ENCODE measurements at places on chromosomes 2 and 18. TPM values are rescaled to one million over a fixed set of nuclear protein-coding genes. Genes with fewer than 3 reads are reported as not detected.

DNA sequence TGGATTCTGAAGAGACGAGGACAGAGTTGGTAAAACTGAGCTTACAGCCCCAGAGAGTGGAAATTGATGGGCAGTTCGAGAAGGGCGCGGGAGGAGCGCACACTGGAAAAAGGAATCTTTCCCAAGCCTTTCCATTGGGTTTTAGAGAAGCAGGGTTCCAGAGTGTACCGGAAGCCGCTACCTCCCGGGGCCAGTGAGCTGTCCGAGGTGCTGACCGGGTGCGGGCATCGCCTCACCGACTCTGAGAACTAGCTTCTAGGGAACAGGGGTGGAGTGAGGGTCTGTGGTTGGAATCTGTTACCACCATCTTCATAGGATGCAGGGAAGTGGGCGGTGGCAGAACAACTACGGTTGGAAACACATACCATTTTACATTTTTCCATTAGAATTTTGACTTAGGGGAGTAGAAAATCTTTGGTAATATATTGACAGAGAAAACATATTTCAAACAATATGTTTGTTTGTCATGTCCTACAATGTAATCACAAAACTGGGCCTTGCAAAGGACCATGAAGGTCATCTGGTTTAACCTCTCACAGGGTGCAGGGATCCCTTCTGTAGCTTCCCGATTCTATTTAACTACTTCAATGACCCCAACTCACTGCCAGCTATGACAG is 724 bp downstream of the NMS start:
- no peaks in the 10 kb centered on the region for H3K36me3 ChIP-seq
- DNase-seq, result no peak
- no peak overlapping the region for H3K4me3 ChIP-seq
- H3K27me3 ChIP-seq, result peaks cover 3% of the 10 kb centered on the region
- no peaks in the 10 kb centered on the region for H3K4me1 ChIP-seq
- no peak overlapping the region for H3K27ac ChIP-seq

DNA sequence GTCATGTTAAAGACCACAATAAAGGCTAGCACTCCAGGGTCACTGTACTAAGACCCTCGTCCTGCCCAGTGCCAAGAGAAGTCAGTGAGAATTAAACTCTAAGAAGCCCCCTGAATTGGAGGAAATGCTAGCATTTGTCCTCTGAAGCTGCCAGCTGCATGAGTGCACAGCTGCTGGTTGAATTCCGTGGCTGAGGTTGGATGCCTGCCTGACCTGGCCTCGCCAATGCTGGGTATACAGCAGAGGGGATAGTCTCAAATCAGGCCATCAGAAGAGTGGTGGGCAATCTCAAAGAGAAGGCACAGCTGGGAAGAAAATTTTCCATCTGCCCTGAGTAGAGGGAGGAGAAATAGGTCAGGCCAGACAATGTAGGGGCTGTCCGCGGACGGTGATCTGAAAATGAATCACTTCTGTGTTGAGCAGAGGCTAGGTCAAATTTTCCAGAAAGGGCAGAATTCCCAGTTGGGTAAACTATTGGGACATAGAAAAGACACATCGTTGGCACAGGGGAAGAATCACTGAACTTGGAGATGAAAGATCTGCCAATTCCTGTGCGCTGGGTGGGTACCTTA is 110.5 kb upstream of the AGAP1 start:
- H3K4me1 ChIP-seq, result no peaks in the 10 kb centered on the region
- no peaks in the 10 kb centered on the region for H3K36me3 ChIP-seq
- no peak for DNase-seq
- H3K27me3 ChIP-seq, result peaks cover 3% of the 10 kb centered on the region
- no peak overlapping the region for H3K4me3 ChIP-seq
- H3K27ac ChIP-seq, result no peak overlapping the region

DNA sequence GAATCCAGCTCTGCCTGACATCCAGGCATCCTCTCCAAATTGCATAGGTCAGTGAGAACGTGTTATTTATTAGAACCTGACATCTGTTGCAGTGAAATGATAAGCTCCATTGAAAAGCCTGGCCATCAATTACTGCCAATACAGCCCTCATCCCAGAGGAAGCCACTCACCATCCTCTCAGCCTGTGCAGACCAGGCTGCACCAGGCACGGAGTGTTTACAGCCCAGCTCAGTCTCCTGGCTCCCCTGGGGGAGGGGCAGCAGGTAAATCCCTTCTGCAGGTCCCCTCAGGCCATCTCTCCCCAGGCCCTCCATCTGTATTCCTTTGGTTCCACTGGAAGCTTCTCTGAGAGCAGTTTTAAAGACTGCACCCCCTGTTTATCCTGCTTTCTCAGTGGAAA is 82.6 kb upstream of the FOSL2 start:
- peaks cover 14% of the 10 kb centered on the region for H3K36me3 ChIP-seq
- H3K4me3 ChIP-seq, result no peak overlapping the region
- no peaks in the 10 kb centered on the region for H3K27me3 ChIP-seq

BCL11A gene
- 0.29 TPM for polyA plus RNA-seq

DNA sequence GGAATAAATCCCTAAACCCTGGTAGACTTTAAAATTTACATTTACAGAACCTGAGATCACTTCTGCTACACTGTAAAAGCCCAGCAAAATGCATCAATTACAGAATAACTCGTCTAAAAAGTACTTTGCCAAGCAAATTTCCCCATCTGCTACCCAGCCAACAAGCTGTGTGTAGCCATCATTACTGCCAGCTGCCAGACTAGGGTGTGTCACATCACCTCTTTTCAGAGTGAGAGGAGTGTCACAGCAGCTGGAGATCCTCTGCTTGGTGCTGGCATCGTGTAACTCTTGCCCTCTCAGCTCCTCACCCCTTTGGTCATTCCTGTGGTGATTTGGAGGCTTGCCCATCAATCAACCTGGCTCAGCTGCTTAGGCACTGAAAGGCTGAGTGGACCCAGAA is 340.4 kb upstream of the MMADHC start:
- no peaks in the 10 kb centered on the region for H3K36me3 ChIP-seq
- no peak overlapping the region for H3K4me3 ChIP-seq
- no peak overlapping the region for H3K27ac ChIP-seq
- no peaks in the 10 kb centered on the region for H3K4me1 ChIP-seq

DNA sequence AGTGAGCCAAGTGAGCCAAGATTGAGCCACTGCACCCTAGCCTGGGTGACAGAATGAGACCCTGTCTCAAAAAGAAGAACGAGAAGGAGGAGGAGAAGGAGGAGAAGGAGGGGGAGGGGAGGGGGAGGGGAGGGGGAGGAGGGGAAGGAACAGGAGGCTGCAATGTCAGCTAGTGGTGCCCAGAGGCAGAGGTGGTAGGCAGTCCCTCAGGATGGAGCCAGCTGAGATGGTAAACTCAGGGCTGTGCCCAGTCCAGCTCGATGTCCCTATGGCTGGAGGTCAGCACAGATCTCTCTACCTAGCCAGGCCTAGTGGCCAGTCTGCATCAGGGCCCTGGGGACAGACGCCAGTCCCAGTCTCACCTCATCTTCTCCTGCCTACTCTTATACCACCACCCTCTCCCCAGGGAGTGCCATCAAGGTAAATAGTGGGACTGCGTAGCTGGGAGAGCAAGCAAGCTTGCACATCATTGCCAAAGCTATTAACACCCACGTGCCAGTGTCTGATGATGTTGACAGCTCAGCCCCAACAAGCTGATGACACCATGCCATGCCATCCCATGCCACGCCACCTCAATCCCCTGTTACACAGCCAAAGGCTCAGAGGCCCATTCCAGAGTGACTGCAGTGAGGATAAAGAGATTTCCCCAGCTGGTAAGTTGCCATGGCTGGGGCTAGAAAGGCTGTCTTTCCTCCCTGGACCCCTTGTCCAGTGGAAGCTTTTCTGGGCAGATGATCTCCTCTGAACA is 7.6 kb upstream of the PLB1 start:
- no peaks in the 10 kb centered on the region for H3K36me3 ChIP-seq
- no peaks in the 10 kb centered on the region for H3K27me3 ChIP-seq
- no peaks in the 10 kb centered on the region for H3K4me1 ChIP-seq
- no peak for DNase-seq
- H3K27ac ChIP-seq, result no peak overlapping the region
- no peak overlapping the region for H3K4me3 ChIP-seq

DNA sequence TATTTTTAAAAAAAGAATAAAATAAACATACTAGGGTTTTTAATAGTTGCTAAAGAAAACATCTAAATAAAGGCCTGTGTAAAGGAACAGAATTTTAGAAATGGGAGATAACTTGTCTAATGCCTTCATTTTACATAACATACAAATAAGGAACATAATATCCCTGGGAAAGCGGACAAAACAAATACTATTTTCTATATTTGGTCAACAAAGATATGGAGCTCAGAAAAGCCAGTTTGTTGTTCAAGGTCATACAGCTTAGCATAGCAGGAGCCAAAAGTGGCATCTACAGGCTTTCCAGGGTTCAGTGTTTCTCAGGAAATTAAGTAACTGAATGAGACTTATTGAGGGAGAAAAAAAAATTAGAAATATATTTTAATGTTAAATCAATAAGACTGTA is 73.4 kb upstream of the CD226 start:
- DNase-seq, result no peak
- H3K36me3 ChIP-seq, result peaks cover 57% of the 10 kb centered on the region
- H3K4me1 ChIP-seq, result peaks cover 21% of the 10 kb centered on the region
- H3K27ac ChIP-seq, result no peak overlapping the region
- no peak overlapping the region for H3K4me3 ChIP-seq
- H3K27me3 ChIP-seq, result no peaks in the 10 kb centered on the region

TFPI gene
- 0.59 TPM for polyA plus RNA-seq

GRCh38 chr2:47249157-47249900 is 94.2 kb upstream of the STPG4 start:
- H3K4me1 ChIP-seq, result no peaks in the 10 kb centered on the region
- DNase-seq, result no peak
- no peaks in the 10 kb centered on the region for H3K36me3 ChIP-seq
- no peak overlapping the region for H3K27ac ChIP-seq

GRCh38 chr2:85751627-85752026 is 2.2 kb upstream of the ATOH8 start:
- no peaks in the 10 kb centered on the region for H3K36me3 ChIP-seq
- peaks cover 18% of the 10 kb centered on the region for H3K4me1 ChIP-seq
- DNase-seq, result no peak
- no peak overlapping the region for H3K27ac ChIP-seq

KCNS3 gene
- not detected for polyA plus RNA-seq

DNA sequence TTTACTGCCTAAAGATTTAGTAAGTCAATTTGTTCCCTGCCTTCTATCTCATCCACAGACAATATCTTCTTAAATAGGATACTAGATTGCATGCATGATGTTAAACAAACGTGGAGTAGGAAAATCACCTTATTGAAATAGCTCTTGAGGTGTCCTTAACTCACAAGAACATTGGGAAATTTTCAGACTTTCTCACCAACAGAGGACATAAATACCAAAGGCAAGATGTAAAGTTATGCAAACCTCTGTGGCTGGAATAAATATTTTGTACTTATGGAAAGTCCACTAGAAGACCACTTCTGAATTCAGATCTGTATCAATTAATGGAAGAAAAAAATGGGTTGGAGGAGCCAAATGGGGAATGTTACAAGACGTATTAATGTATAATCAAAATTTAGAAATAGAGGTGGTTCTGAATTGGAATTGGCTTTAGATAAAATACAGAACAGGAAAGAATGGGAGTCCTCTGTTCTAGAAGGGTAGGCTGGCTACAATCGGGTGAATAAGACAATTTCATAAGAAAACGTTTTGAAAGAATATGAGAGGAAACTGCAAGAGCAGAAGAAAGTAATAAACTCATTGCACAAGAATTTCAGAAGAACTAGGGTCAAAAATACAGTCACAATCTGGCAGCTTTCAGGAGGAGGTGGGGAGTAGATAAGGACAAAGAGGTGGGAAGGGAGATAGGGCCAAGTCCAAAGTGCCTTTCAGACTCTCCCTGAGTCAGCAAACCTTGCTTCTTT is 69.3 kb upstream of the FN1 start:
- H3K27ac ChIP-seq, result no peak overlapping the region
- H3K36me3 ChIP-seq, result no peaks in the 10 kb centered on the region
- H3K27me3 ChIP-seq, result peaks cover 2% of the 10 kb centered on the region
- DNase-seq, result no peak
- H3K4me1 ChIP-seq, result no peaks in the 10 kb centered on the region

RESP18 gene
- polyA plus RNA-seq, result not detected

DNA sequence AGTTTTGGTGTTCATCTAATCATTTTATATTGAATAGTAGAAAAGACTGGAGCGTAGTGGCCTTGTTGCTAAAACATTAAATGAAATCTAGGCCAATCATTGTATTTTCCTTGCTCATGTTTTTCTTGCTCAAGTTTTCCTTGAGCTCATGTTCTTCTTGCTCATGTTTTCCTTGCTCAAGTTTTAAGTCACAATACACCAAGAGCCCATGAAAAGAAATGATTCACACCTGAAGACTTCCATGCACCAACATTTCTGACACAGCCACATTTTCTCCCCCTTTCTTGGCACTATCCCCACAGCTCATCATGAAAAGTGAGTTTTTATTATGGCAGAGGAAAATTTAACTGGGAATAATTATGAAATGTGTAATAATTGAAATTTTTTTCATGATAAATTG is 92.0 kb downstream of the LRP1B start:
- H3K27ac ChIP-seq, result no peak overlapping the region
- H3K4me1 ChIP-seq, result no peaks in the 10 kb centered on the region
- no peak for DNase-seq
- H3K27me3 ChIP-seq, result no peaks in the 10 kb centered on the region

GRCh38 chr2:2127467-2127866 is 203.6 kb downstream of the MYT1L start:
- no peak overlapping the region for H3K27ac ChIP-seq
- H3K27me3 ChIP-seq, result peaks cover 5% of the 10 kb centered on the region
- no peak overlapping the region for H3K4me3 ChIP-seq
- no peaks in the 10 kb centered on the region for H3K4me1 ChIP-seq
- DNase-seq, result no peak
- H3K36me3 ChIP-seq, result no peaks in the 10 kb centered on the region

RAMP1 gene
- polyA plus RNA-seq, result 70.8 TPM

DNA sequence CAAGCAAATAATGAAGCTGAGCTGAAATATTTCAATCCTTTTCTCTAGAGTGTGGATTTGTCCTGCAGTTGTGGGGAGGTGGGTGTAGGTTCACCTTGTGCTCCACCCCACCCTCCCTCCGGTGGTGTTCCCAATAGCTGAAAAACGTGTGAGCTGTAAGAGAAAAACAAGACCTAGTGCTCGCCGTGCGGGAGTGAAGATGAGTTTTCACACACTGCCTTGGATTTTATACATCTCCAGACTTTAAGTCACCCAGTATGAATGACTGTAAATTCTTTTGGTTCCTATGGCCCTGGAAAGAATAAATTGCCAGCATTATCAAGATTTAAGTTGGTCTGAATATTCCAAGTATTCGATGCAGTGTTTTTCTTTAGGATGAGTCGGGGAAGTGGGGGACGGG is 1.9 kb upstream of the SOX11 start:
- H3K27me3 ChIP-seq, result peaks cover 10% of the 10 kb centered on the region
- peaks cover 2% of the 10 kb centered on the region for H3K4me1 ChIP-seq
- H3K36me3 ChIP-seq, result peaks cover 3% of the 10 kb centered on the region
- H3K27ac ChIP-seq, result no peak overlapping the region

Data from immature natural killer cell (primary cell).